SK-N-MC (cell line): ENCODE measurements at places on chromosomes 7 and 10.

- DNase-seq, result no peak
These were observed 63.6 kb upstream of the INSIG1 start for GRCh38 chr7:155234158-155234492.

- DNase-seq, result no peak
These were observed 27.8 kb upstream of the ELFN1 start for GRCh38 chr7:1642291-1642731.

DNA sequence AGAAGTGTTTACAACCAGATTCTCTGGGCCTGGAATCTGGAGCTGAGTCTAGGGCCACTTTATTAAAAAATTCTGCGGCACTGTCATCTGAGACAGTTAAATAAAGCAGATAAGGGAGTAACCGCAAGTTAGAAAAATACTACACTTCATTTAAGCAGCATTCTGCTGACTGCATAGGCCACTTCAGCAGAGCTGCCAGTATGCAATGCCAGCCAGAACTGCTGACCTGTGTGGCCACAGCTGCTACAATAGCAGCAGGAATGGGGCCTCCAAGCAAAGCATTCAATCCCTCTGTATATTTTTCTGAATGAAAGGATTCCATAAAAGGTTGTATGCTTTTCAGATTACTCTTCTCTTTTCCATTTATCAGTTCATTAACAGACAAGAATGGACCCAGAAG is 136.0 kb downstream of the COL28A1 start:
- DNase-seq, result no peak

DNA sequence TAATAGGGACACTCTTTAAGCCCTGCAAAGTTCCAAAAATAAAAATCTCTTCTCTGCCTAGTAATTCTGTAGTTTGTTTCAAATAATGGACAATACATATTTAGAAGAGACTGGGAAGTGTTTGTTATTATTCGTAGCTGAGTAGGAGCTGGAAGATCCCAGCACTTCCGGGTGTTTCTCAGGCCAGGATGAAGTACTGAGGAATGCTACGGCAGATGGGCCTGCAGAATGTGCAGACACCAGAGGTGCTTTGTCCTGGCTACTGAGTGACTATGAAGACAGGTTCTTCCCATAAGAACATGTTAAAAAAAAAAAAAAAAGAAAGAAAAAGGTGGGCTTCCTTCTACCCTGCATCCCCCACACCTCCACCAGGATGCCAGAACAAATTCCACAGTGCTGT is 36.1 kb downstream of the ETV1 start:
- DNase-seq, result no peak

- no peak for DNase-seq
These were observed 241.5 kb downstream of the PCDH15 start for GRCh38 chr10:54559498-54559897.

GRCh38 chr7:49631960-49632359 is 141.5 kb upstream of the VWC2 start:
- no peak for DNase-seq

- no peak for DNase-seq
These were observed 502.0 kb upstream of the DPP6 start for GRCh38 chr7:153550173-153550572.

DNA sequence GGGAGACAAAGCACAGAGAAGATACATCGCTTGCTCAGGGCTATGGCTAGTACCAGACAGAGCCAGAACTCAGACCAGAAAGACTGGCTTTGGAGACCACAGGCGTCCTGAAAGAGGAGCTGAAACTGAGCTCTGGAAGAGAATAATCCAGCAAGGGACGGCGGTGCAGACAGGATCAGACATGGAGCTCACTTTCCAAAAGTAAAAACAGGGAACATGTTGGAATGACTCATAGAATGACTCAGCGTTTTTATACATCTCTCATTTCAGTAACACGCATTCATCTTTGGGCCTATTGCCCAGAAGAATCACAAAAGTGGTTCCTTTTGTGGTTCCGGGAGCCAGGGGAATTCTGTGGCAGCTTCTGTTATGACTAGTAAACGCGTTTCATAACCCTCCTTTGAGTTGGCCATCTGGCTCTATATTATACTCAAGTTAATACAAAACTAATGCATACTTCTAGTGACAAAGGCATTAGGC is 37.2 kb downstream of the PLEKHS1 start:
- DNase-seq, result no peak

GRCh38 chr7:36360244-36360643 is 29.4 kb upstream of the ANLN start:
- DNase-seq, result no peak

GRCh38 chr7:96915029-96915428 is 90.3 kb upstream of the DLX6 start:
- no peak for DNase-seq

DNA sequence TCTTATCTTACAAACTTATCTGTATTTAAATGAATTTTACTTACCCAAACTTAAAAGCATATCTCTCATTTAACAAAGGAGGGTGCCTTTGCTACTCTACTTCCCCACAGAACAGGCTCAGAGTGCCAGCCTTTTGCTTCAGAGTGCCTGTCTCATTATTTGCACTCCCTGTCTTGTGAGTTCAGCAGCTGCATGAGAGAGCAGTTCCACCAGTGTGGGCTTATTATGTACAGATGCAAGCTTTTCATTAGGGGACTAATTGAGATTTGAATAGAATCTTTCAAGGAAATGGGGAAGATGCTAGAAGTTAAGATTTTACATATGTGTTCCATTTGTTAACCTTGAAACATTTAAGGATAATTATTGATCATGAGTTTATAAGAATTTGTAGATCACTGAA is 310.2 kb upstream of the LRRN3 start:
- no peak for DNase-seq

GRCh38 chr7:75943864-75944263 is 28.9 kb downstream of the POR start:
- no peak for DNase-seq

- DNase-seq, result no peak
These were observed 321.2 kb downstream of the PTPRN2 start for GRCh38 chr7:158266426-158266816.

DNA sequence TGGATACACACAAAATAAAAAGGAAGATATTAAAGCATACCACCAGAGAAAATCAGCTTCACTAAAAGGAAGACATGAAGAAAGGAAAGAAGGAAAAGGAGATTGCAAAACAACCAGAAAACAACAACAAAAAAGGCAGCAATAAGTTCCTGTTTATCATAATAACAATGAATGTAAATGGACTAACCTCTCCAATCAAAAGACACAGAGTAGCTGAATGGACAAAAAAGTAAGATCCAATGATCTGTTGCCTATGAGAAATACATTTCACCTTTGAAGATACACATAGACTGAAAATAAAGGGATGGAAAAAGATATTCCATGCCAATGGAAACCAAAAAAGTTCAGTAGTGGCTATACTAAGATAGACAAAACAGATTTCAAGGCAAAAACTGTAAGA is 30.3 kb upstream of the FAM171A1 start:
- no peak for DNase-seq

- no peak for DNase-seq
These were observed 177.0 kb downstream of the SNX10 start for GRCh38 chr7:26468625-26469024.

- DNase-seq, result no peak
These were observed 45.1 kb downstream of the SPOCK2 start for GRCh38 chr10:72043016-72043834.

DNA sequence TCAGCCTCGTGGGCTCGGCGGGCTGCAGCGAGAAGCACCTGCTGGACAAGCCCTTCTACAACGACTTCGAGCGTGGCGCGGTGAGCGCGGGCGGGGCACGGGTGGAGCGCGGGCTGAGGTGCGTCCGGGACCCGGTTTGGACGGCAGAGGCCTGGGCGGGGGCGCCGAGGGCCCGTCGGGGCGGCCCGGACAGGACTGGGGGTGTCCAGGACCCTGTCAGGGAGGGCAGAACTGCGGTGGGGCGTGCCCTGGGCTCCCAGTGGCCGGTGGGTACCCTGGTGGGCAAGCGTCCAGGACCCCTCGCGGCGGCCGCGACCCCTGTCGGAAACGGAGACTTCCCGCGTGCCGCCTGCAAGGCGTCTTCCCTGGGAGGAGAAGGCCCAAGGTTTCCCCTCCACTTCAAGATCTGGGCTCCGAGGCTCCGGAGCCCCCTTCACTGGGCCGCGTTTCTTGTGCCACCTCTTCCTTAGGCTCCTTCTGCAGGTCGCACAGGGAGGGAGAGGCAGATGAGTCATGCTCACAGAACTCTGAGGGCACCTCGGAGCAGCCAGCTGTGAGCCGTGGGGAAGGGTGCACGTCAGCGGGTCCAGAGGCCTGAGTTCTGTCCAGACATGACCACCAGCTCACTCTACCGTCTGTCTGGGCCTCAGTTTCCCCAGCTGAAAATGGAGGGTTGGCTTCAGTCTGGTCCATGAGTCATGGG is 485 bp downstream of the ALOX5 start:
- DNase-seq, result no peak

- DNase-seq, result no peak
These were observed 135.0 kb downstream of the MBL2 start for GRCh38 chr10:52637592-52637991.

- DNase-seq, result no peak
These were observed 12.9 kb upstream of the SNX10 start for GRCh38 chr7:26278770-26279169.

DNA sequence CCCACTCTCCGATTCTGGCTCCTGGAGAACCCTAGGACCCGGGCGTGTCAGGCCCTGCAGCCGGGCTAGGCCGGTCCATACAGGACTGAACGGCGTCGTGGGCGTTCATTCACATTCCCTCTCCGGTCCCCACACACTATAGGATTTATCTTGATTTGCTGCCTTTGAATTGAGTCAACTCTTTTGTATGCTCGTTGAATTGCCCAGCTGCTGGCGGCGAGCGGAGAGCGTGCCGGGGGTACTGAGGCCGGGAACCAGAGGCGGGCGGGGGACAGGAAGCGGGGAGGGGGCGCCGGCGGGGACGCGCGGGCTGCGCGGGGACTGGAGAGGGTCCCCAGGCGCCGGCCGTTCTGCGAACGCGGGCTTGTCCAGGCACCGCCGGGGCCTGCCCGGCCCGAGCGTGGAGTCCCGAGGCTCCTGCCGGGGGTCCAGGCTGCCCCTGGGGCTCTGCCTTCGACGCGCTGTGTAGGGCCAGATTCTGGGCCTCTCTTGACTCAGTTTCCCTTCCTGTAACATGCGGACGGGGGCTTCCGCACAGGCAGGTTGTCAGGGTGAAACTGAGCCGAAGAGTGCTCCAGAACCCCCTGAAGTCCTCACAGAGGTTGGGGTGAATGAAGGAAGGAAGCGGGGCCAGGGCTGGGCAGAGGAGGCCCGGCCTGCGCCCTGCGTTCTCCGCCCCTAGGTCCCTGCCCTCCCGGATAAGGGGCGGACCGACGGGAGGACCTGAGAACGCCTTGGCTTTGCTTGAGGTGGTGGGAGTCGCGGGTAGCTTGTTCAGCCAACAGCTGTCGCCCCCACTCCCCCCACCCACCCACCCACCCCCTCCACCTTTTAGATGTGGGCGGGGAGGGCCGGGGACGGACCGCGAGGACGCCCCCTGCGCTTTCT is 769 bp upstream of the ELFN1 start:
- DNase-seq, result no peak

DNA sequence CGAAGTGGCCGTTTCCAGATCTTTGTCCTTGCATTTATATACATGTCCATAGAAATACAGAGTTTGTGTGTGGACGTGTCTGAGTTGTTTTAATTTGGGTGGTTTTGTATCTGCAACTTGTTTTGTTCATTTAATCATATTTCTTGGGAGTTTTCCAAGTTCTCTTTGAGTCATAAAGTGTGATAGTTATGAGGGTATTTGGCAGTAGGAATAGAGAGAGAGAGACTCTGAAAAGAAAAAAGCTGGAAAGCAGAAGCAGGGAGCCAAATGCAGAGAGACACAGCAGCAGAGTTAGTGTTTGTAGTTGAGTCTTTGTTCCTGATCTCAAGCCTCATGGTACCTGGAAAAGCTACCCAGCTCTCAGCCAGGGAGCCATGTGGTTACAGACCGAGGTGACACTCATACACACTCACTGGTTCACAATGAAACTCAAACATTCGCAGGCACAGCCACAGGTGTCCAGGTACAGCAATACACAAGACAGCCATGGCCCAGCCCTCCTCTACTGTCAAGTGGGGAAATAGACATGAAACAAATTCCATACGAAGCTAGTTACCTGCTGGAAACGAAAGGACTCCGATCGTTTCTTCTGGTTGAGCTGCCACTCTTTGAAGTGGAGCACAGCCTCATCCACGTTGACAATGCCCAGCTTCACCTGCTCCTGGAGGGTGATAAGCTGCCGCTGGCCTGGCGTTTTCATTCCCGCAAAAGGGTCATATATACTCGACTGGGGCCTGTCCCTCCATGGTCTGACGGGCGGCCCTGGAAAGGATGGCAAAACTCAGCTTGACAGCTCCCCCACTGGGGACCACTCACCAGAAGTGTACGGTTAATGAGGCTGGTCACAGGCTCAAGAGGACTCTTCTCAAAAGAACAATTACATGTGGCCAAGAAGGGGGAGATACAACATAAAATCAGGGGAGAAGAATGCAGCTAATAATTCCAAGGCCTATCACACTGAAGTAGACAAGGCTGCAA is 33.3 kb upstream of the TM9SF3 start:
- no peak for DNase-seq

- DNase-seq, result no peak
These were observed 16.5 kb downstream of the ADAP1 start for GRCh38 chr7:937856-938484.

DNA sequence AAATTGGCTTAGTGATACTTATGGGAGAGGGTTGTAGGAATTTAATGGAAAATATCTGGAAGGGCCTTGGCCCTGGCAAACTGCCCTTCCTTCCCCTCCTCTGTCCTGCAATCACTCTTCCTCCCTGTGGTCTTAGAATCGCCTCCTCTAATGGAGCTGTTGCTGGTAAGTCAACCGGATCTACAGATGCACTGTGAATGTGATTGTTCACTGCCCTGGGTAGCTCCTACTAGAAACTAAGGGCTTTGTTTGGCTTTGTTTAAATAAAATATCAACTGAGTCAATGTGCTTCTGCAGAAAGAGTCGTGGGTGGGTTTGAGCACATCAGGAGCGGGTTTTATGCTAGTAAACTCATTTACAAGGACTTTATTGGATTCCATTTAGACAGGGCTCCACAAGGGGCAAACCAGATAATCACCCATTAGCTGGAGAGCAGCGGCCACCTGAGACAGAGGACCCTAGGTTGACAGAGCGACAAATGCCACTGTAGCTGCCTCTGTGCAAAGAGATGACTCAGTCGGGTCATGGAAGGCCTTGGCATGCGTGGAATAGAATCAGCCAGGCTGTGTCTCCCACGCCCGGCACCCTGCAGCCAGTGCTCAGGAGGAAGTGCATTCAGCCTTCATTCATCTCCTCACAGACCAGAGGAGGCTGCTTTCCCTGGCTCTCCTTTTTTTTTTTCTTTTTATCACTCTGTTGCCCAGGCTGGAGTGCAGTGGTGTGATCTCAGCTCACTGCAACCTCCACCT is 97.9 kb downstream of the GAD2 start:
- no peak for DNase-seq

GRCh38 chr7:75958802-75959543 is 35.4 kb downstream of the TMEM120A start:
- DNase-seq, result no peak

DNA sequence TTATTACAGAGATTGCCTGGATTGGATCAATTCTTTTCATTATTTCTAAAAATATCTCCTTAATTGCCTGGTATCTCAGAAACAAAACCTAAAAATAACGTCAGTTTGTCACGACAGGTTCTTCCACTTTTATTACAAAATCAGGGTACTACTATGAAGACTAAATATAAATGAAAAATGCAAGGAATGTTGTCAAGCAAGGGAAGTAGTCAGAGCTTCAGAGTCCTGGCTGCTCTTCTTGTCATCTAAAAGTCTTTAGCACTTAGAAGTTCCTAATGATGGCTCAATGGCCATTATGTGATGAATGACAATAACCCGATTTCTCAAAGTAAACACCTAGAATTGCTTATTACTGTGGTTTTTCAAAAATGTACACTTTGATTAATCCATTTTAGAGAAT is 192.2 kb downstream of the SEMA3A start:
- no peak for DNase-seq
